ENCODE measurements at places on chromosomes 2 and 18.

GRCh38 chr18:23805898-23806297, 116.6 kb downstream of the LAMA3 start:
- no peak for DNase-seq

GRCh38 chr2:17763641-17764333, 9.8 kb downstream of the GEN1 start:
- DNase-seq, result no peak

- no peak for DNase-seq
Measured at GRCh38 chr2:218406949-218407618, 7.4 kb downstream of the CTDSP1 start.

GRCh38 chr18:34695310-34695709, 14.8 kb upstream of the DTNA start:
- no peak for DNase-seq

DNA sequence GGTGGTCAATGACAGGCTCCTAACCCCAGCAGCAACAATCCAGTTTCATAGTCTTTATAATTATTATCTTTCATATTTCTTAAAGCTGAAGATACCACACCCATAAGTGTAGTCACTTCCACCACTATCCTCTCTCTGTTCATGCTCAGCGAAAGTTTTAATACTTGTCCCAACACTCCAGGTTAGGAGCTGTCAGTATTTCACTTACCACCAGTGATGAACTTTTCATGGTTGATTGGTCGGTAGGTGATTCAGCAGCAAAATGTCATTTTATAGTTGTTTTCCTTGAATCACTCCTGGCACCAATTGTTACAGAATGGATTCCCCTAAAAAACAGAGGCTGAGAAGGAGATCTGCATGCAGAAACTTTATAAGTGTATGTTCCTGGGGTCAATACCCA, 324.9 kb downstream of the CCDC85A start:
- DNase-seq, result no peak

DNA sequence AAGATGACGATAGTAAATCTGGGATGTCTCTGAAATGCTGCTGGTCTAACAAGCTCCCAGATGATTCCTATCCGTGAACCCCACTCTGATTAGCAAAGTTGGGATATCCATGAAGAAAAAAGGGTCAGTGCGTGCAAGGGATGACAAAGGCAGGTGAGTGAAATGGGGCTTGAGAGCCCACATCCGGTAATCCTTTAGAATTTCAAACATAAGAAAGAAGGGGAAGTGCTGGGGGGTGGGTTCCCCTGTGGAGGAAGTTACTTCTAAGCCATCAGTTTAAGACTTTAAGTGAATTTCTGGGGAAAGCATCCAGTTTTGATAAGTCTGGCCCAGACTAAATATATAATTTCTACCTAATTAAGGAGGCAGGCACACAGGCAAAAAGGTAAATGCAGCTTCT, 209.5 kb downstream of the DPP10 start:
- DNase-seq, result no peak

GRCh38 chr2:181326661-181327060, 130.5 kb upstream of the ITGA4 start:
- no peak for DNase-seq

GRCh38 chr18:55821219-55821618, 233.2 kb upstream of the TCF4 start:
- no peak for DNase-seq

- no peak for DNase-seq
Measured at GRCh38 chr18:62505669-62506494, 16.9 kb upstream of the ZCCHC2 start.

DNA sequence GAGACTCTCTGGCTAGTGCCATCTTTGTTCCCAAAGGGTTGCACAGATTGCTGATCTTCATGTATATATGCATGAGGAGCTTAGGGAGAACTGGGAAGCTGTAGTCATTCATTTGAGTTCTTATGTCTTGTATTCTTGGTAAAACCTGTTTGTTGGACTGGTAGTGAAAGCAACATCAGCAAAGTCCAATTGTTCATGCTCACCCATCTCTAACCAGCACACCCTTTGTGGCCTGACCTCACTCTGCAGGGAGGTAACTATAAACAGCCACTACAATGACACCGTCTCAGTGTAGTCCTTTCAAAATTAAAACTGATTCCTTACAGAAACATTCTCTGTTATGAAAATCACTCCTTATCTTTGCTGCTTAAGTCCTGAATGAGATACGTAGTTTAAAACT, 13.9 kb upstream of the LMAN1 start:
- no peak for DNase-seq

GRCh38 chr18:6333981-6334380, 80.7 kb downstream of the L3MBTL4 start:
- DNase-seq, result no peak

DNA sequence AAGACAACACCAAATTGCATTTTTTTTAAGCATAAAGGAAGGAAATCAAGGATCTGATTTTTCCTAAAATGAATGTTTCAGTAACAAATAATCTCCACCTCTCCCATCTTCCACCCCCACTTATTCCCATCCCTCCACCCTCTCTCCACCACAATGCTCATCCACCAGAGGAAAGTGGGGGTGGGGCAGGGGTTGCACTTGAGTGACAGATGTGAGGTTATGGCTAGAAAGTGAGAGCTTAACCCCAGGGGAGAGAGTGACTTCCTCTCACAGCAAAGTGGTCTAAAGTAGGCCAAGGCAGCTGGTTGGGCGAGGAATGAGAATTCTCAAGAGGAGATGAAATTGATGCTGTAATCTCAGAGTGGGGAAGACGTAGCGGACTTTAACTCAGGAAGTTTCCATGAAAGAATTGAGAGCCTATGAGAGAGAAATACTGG, 104.7 kb downstream of the HNRNPLL start:
- no peak for DNase-seq

- DNase-seq, result no peak
Measured at GRCh38 chr2:223674998-223675609, 72.9 kb upstream of the SCG2 start.

DNA sequence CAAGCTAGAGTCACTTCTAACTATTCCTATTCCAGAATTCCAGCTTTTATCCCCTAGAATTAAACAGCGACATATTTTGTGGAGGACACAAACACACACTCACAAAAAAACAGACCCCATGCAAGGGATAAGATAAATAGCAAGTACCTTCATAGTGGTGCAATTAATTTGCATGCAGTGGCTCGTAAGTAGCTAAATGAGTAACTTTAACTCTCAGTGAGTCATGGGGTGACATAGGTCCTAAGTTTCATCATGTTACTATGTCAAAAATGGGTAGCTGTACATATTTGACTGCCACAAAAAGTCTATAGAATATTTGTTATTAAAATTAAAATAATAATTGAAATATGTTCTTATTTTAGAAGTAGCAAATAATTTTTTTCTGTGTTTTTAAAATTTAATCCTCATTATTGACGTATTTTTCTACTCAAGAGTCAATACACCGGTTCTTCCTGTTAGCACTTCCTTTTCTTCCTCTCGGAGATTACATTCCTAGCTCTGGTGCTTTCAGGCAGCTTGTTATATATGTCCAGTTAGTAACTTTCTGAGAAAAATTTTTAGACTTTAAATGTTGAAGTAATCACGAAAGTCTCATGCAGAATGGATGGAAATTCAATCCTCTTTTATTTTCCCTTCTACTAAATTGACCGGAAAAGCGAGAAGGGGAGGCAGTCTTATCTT, 247.0 kb downstream of the KCNH7 start:
- DNase-seq, result no peak

GRCh38 chr18:46464926-46465655, 191.9 kb downstream of the LOXHD1 start:
- no peak for DNase-seq

DNA sequence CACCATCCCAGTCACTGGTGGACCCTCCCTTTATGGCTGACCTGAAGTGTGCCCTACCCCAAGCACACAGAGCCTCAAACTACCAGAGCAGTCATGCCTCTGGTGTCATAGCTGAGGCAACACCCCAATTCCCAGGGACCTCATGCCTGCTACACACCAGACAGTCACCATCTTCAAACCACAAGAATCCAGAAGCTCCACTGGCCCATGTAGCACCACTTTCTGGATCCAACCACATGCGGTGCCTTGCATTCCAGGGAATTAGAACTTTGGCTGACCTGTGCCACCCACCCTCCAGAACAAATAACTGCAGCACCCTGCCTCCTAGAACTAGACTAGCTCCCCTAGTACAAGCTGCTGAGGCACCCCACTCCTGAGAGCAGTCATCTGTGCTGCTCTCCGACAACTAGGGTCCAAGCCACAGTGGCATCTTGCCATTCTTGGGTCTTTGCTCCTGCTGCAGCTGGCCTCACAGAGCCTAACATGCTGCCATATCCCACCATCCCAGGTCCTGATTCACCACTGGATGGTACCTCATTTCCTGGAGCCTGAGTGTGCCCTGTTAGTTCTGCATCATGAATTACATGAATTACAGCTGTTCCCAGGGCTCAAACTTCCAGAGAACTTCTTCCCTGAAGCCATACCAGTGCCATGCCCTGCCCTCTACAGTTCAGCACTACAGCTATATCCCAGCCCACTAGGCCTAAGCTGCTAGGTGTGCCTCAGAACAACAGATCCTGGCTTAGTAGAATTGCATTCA, 243.8 kb upstream of the CHST9 start:
- no peak for DNase-seq

- DNase-seq, result no peak
Measured at GRCh38 chr2:727071-727470, 49.9 kb upstream of the TMEM18 start.

DNA sequence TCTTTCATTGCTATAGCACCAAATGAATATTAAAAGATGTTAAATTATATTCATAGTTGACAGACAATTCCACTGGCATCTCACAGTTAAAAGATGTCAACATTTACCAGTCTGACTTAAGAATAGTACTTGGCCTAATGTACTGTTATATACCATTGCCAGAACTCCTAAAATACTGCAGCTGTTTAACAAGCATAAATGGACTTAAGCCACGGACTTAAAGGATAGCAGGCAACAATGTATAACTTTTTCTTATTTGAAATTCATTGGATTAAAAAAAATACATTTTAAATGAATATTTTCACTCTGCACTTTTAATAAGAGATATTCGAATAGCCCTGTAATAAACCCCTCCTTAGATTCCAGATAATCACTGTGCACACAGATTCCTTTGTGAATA, 3.8 kb downstream of the TCF4 start:
- DNase-seq, result no peak

GRCh38 chr2:88835726-88836125, 144.3 kb downstream of the RPIA start:
- no peak for DNase-seq

DNA sequence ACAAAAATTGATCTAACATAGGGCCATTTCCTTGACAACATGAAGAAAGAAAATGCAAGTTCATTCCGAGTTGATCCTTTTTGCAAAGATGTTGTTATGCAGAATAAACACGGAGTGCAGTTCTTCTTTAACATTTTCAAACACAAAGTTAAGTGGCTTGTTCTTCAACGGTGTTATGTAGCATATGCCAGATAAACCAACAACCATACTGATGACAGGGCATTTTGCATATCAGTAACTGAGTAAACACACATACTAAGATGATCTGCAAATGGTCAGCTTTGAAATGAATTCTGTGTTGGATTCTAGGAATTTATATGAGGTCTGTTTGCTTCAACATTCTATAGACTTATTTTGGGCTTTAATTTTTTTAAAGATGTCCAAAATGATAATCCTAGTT, 266.4 kb downstream of the GPD2 start:
- no peak for DNase-seq

GRCh38 chr2:65557616-65558573, 125.5 kb upstream of the SPRED2 start:
- no peak for DNase-seq

- no peak for DNase-seq
Measured at GRCh38 chr18:36391426-36392145, 94.1 kb downstream of the FHOD3 start.

DNA sequence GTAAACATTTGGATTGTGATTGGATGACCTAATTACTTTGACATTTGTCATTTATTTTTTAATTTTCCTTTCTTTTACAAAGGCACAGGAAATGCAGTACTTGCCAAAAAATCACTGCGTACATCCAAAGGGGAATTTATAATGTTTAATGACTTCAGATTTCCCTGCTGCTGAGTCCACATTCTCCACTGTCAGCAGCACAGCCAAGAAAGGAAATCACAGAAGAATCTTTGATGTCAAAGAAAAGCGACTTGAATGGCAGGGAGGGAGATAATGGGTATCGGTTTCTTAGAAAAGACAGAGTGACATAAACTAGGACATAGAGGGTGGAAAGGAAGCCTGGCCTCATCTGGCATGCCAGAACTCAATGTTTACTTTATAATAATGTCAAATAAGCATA, 41.4 kb upstream of the COPS8 start:
- DNase-seq, result no peak

GRCh38 chr2:133943108-133943507, 310.8 kb upstream of the MGAT5 start:
- no peak for DNase-seq

DNA sequence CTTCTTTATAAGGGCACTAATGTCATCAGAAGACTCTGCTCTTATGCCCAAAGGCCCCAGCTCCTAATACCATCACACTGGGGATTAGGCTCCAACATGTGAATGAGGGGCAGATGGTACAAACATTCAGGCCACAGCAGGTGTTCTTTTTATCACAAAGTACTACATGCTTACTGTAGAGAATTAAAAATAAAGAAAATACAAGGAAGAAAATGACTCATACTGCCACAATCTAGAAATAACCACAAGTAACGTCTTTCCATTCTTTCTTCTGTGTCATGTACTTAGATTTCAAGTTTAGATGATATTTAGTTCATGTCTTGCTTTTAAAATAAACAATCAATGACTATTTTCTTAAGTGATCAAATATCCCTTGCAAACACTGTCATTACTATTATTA, 100.3 kb upstream of the NEDD4L start:
- no peak for DNase-seq

- DNase-seq, result no peak
Measured at GRCh38 chr2:224004105-224004695, 34.9 kb downstream of the SERPINE2 start.

GRCh38 chr2:108612153-108612513, 77.9 kb downstream of the LIMS1 start:
- peak; percentile 27 for DNase-seq

GRCh38 chr2:117126656-117127055, 687.8 kb upstream of the DDX18 start:
- DNase-seq, result no peak

- DNase-seq, result no peak
Measured at GRCh38 chr2:53512071-53512826, 255.4 kb upstream of the CHAC2 start.

DNA sequence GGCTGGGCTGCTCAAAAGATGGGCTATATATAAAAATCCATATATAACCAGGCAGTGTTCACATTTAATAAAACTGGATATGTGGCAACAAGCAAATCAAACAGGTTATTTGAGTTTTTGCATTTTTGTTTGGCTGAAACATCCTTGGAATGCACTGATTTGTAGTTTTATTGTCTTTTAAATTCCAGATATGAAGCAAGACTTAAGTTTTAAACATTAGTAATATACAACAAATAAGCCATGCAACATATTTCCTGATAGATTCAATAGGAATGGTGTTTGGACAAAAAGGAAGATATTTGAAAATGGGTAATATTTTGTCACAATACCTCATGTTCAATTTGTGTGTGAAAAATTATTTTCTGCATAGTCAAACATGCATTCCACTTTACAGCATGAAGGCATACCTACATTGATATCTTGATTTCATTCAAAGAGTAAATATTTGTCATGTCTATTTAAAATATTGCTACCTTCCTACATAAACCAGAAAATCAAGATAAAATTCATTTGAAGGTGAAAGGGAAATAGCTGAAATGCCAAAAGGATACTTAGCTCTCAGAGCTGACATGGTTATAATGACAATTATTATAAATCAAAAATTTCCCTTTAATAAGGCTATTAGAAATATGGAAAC, 132.3 kb upstream of the NETO1 start:
- no peak for DNase-seq
